ENCODE measurements at places on chromosomes 12 and 14. TPM values are rescaled to one million over a fixed set of nuclear protein-coding genes. Genes with fewer than 3 reads are reported as not detected.

GRCh38 chr12:116959198-116959460 lies 48.4 kb downstream of the FBXW8 start:
- no peak for DNase-seq

DNA sequence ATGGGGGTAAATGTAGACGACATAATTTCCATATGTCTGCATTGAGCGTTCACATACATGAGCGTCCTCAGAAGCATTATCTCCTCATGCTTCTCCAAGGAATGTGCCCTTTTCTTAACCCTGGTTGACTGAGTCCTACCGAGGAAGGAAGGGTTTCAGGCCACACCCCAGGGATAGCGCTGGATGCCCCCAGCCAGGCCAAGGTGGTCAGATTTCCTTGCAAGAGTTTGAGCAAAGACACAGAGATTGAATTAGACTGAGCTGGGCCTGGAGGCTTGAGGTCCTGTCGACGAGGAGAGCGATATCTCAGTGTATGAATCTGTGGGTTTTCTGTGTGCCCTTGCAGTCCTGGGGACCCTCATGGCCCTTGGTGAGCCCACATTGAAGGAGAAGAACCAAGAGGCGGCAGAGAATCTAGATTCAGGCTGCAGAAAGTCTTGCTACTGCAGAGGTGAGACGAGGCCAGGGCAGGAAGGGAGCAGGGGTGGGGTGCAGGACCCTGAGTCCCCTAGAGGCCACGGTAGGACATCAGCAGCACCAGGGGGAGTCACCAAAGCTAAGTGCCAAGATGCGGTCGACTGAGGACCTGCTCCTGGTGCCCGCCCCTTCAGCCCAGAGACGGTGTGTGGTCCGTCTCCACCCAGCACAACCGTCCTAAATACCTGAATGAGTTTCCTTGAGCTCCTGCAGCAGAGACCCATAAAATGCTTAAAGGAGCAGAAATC lies 94.7 kb upstream of the DIO3 start:
- peak; percentile 66 for DNase-seq

Gene VWF
- total RNA-seq: 366 TPM

DNA sequence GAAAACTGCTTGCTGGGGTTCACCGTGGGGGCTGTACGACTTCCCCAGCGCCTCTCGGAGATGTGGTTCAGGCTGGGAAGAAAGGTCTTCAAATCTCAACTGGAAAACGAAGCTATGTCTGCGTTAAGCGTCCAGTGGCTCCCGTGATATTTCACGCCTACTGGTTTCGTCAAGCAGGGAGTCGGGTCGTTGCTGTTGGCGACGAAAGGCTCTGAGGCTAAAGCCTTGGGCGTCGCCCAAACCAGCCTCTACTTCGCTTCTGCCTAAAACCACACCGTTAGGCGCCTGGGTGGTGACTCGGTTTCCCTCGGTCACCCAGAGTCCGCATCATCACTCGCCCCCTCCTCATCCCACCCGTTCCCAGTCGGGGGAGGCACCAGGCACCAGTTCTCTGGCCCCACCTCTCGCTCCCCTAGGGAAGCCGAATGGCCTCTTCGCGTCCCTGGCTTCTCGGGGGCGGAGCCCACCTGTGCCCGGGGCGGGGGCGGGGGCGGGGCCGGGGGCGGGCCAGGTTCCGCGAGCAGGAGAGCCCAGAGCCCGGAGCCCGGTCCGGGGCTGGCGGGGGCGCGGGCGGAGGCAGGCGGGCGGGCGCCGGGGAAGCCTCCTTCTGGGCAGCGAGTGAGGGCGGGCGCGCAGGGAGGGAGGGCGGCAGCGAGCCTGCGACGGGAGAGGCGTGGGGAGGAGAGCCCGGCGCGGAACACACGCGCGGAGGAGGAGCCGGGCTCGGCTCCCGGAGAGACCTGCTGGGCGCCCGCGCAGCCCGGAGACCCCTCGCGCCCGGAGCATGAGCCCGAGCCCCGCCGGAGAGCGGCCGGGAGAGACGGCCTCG lies at the start of gene B4GALNT3:
B4GALNT3 (plus strand) TSS at position 510 of the 829 bp plus-strand sequence. CDS start 438 bp downstream, outside the sequence.
- DNase-seq: peak; percentile 86

GRCh38 chr14:51862176-51862796 lies 1.9 kb downstream of the GNG2 start:
- DNase-seq: no peak

All from posterior vena cava (tissue), 2 donors.